ENCODE measurements at places on chromosomes 4 and X.

GRCh38 chr4:123564758-123565346 lies 168.3 kb downstream of the SPRY1 start:
- peak; percentile 60 for DNase-seq

DNA sequence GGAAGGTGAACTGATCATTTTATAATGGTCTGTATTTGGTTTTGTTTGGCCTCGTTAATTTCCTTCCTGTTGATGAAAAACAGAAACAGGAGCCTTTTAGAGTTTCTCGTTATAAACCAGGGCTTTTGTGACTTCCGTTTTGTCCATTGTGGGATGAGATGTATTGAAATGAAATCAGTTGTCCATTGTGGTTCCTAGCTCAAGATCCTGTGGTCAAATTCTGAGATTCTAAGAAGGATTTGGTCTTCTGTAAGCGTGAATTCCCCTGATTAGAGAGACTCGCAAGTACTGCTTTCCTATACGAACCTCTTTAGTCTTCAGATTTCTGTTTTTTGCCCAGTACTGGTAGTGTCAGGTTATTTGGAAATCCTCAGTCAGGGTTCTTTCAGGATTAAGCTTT lies 101.7 kb downstream of the RAPGEF2 start:
- DNase-seq = no peak

DNA sequence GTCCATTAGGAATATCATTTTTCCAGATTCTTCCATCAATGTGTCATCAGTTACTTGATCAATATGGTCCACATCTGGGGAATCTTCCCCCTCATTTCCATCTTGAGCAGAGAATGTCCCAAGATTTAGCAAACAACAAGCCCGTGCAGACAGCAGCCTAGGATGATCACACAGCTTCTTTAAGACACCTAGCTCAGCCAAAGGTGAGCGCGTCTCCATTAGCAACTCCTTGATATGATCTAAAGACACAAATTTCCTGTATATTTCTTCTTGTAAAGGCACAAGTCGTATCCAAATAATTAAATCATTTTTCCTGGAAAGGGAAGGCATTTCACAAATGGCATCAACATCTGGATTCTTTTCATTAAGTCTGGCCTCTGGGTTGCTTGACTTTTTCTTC lies 25.8 kb downstream of the PIN4 start:
- DNase-seq = no peak

GRCh38 chrX:78327370-78328086 lies at the start of gene CYSLTR1:
Gene CYSLTR1, minus strand, starts transcription at chrX:78327611. Its CDS starts 53,865 bp downstream, at chrX:78273746.
- DNase-seq = no peak

DNA sequence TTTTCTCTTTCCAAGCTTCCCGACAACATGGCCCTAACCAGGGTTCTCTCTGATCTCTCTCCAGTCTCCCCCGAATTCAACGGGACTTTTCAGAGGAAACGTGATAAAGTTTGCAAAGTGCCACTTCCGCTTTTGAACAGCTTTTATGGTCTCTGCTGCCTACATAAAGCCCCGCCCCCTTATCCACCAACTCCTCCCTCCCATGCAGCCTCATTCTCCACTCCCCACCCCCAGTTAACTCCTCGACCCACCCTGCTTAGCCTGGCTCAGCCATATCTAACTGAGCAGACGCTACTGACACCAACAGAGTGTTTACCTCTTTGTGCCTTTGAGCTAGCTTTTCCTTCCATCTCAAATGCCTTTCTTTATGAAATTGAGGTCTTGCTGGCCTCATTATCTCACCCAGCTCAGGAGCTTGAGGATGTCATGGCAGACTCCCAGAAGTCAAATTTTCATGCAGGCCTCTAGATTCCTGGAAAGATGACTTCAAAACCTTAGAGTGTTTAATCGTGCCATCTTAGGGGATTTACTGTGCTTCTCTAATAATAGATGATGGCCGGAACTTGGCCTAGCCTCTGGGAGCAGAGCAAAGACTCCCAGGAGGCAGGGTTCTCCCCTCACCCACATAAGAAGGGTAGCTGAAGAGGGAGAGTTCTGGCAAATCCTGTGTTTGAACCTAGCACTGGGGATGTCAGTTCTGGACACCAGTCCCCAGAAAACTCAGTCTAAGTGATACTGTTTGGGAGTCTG lies 606.0 kb downstream of the BCOR start:
- DNase-seq = no peak

GRCh38 chr4:17535242-17535641 lies 20.3 kb downstream of the CLRN2 start:
- DNase-seq = no peak

DNA sequence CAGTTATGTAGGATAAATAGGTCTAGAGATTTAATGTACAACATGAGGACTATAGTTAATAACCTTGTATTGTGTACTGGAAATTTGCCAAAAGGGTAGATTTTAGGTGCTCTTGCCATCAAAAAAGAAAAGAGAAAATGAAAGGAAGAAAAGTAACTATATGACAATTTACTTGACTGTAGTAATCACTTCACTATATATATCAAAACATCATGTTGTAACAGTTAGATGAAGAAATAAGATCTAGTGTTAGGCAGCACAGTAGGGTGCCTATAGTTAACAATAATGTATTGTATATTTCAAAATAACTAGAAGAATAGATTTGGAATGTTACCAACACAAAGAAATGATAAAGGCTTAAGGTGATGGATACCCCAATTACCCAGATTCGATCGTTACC lies 35.9 kb upstream of the AP1S2 start:
- DNase-seq = no peak

GRCh38 chr4:40864531-40864930 lies 114.8 kb downstream of the NSUN7 start:
- DNase-seq = no peak

- DNase-seq = no peak
Measured at GRCh38 chrX:19758539-19758938, 128.9 kb downstream of the SH3KBP1 start.

DNA sequence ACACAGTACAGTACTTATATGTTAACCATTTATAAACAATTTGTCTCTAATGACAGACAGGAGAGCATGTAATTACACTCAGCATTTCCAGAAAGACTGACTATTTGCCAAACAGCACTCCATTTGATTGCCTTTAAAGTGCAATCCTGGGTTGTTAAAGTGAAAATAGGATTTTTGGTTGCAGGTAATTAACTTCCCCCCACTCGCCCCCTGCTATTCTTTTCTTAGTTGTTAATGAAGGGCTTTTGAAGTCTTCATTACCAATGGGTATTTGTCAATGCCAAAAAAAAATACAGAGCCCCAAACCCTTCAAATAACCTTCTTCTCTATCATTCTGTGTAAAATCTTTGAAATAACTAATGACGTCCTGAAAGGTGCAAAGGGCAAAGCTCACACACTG lies 825.6 kb downstream of the STPG2 start:
- DNase-seq = no peak

- DNase-seq = no peak
Measured at GRCh38 chr4:110634350-110635162, 11.7 kb upstream of the PITX2 start.

DNA sequence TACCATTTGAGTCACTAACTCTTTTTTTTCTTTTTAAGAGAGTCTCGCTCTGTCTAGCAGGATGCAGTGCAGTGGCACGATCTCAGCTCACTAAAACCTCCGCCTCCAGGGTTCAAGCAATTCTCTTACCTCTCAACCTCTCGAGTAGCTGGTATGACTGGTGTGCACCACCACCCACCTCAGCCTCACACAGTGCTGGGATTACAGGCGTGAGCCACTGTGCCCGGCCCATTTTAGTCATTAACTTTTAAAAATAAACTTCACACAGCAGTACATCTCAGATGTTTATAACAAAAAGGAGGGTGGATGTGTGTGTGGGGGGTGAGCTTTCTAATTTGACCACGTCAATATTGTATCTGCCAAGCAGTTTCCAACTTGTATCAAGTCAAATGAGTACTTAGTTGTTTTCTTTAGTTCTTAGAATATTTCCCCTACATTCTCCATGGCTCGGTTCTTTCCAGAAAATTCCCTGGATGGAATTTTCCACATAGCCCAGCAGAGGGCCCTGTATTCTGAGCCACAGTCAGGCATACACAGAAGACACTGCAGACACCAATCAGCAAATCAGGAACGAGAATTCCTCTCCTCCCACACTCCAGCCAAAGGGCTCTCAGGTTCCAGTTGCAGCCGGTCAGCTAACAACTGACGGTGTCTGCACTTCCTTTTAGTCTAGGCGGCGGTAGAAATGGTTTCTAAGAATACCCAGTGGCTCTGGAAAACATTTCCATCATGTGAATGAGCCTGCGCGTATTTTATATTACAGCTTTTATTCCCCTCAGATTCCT lies 20.1 kb upstream of the ARAF start:
- DNase-seq = peak; percentile 80

DNA sequence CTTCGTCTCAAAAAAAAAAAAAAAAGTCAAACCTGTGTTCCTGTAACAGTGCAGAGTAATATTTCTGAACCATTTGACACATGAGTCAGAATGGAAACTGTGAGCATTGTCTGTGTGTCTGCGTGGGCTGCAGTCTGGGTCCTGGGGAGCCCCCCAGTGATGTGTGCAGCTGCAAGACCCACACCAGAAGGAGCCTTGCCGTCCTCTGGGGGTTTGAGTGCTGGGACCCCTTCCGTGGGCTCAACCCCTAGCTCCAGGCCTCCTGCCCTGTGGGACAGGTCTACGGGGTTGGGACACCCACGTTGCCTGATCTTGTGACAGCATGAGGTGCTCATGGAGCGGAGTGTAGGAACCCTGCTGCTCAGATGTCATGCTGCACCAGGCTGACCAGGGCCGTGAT lies 43.7 kb downstream of the DDX3X start:
- no peak for DNase-seq

- DNase-seq = no peak
Measured at GRCh38 chr4:128560754-128561495, 248.6 kb upstream of the JADE1 start.

GRCh38 chr4:25089051-25089763 lies 58.5 kb upstream of the LGI2 start:
- no peak for DNase-seq

- no peak for DNase-seq
Measured at GRCh38 chr4:117704721-117705120, 329.6 kb upstream of the NDST3 start.

GRCh38 chr4:107760281-107760947 lies 40.4 kb upstream of the PAPSS1 start:
- DNase-seq = peak; percentile 2

DNA sequence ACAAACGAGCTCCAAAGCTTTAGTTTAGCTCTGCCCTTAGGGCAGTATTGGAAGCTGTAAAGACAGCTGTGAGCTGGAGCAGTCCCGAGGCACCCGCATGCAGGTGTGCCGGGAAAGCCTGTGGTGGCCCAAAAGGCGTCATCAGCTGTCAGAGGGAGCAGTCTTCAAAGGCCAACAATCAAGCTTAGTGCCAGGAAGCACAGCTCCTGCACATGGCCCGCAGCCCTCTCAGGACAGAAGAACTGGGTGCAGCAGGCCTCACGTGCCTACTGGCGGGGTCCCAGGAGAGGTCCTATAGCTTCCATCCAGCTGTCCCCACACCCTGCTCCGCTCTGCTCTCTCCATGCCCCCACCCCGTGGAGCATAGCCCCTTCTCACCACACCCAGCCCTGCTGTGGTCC lies 92.2 kb upstream of the TRIM2 start:
- no peak for DNase-seq

GRCh38 chr4:182203872-182204411 lies 39.3 kb upstream of the TENM3 start:
- DNase-seq = no peak

DNA sequence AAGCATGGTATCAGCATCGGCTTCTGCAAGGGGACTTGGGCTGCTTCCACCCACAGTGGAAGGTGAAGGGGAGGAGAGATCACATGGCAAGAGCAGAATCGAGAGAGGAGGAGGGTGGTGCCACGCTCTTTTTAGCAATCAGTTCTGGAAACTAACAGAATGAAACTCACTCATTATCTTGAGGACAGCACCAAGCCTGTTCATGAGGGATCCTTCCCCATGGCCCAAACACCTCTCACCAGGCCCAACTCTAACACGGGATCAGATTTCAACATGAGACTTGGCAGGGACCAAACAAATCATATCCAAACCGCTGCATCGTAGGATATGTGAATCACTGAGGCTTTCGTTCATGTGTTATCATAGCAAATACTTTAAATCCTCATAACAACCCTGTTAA lies 125.5 kb downstream of the GPC3 start:
- DNase-seq = no peak

DNA sequence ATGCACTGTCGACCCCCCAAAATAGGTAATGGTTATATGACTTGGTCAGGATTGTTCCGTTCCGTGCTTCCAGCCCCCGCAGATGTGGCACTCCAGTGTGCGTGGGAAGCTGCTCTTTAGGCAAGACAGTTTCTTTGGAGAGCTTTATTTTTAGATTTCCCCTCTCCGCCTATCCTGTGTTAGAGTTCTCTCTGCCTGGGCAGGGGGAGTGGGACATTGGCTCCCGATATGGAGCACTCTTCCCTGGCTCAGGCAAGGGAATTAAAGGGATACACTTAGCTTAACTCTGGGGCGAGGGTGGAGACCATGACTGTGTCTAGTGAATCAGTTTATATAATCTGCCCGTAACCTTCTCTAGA lies 36.0 kb downstream of the DLG3 start:
- DNase-seq = no peak

DNA sequence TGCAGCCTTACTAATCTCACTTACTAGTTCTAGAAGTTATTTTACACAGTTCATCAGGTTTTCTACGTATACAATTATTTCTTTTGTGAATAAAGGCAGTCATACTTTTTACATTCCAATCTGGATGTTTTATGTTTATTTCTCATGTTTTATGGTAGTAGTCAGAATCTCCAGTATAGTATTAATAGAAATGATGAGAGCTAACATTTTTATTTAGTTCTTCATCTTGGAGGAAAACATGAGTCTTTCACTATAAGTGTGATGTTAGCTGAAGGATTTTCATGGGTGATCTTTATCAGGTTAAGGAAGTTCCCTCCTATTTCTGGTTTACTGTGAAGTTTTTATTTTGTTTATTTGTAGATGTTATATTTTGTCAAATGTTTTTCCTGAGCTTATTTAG lies 256.1 kb upstream of the GIMD1 start:
- no peak for DNase-seq

- DNase-seq = no peak
Measured at GRCh38 chr4:51960486-51960885, 59.7 kb downstream of the LRRC66 start.

GRCh38 chr4:161321706-161322105 lies 842.1 kb downstream of the FSTL5 start:
- DNase-seq = no peak

- no peak for DNase-seq
Measured at GRCh38 chr4:133316909-133317308, 167.8 kb downstream of the PCDH10 start.

GRCh38 chr4:172412851-172413580 lies 599.8 kb downstream of the GALNTL6 start:
- no peak for DNase-seq
